ENCODE measurements at places on chromosomes 12 and 14.
A peak's percentile ranks its signal among the peaks of the same experiment; 100 is the strongest.

DNA sequence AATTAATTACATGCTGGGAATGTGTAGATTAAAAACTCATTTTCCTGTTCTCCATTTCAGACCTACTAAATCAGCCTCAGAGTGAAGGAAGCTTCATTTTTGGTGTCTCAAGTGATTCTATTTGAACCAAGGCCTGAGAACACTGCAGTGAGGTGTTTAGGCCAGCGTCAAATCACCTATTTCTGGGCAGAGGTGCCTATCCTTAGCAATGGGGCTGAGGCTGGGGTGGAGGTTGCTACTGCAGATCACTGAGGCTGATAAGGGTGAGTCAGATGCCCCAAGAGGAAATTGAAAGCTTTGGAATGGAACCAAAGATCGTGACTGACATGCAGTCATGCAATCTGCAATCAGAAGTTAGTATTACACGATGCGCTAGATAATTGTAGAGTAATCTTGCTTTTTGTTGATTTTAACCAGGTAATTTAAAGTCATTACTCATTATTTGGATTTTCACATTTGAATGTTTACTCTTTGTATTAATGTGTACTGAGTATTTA is 4.4 kb downstream of the TXNRD1 start:
- peak; percentile 18 for DNase-seq

- DNase-seq: no peak
Observed at GRCh38 chr14:52119030-52119429, 50.2 kb upstream of the NID2 start.

GRCh38 chr12:28961948-28962384 is 187.1 kb upstream of the FAR2 start:
- no peak for DNase-seq

GRCh38 chr12:108697905-108698304 is 33.4 kb downstream of the CORO1C start:
- DNase-seq: no peak

DNA sequence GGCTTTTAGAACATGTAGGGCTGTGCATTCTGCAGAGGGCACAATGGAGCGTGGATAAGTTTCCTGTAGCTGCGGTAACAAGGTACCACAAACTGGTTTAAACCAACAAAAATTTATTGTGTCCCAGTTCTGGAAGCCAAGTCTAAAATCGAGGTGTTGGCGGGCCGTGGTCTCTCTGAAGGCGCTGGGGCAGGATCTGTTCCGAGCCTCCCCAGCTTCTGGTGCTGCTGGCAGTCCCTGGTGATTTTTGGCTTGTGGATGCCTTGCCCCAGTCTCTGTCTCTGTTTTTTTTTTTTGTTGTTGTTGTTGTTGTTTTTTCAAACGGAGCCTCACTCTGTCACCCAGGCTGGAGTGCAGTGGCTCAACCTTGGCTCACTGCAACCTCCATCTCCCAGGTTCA is 77.5 kb downstream of the ACACB start:
- DNase-seq: no peak

- no peak for DNase-seq
Observed at GRCh38 chr14:59377491-59377890, 87.7 kb downstream of the GPR135 start.

DNA sequence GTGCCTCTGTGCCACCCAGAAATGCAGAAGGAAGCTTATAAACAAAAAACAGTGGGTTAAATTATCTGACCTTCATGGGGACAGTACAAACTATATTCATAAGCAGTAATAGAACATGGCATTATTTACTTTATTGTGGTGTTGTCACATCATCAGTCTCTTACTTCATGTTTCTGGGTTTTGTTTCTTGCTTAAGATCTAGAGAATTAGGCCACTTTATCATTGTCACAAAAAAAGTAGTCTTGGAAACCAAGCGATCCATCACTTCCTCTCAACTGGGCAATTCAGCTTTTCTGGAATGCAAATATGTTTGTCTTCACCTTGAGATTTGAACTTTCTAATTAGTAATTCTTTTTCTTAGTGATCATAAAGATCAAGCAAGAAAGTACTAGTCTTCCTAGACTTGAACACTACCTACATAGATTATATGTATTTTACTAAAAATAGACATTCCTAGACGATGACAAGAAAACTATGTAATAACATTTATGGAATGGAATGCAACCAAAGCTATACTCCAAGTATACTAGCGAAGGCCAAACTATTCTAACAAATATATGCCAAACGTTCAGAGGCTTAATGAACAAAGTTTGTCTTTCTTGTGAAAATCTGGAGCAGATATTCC is 363.4 kb downstream of the DAD1 start:
- no peak for DNase-seq

GRCh38 chr12:25716842-25717241 is 163.8 kb upstream of the LMNTD1 start:
- DNase-seq: no peak

DNA sequence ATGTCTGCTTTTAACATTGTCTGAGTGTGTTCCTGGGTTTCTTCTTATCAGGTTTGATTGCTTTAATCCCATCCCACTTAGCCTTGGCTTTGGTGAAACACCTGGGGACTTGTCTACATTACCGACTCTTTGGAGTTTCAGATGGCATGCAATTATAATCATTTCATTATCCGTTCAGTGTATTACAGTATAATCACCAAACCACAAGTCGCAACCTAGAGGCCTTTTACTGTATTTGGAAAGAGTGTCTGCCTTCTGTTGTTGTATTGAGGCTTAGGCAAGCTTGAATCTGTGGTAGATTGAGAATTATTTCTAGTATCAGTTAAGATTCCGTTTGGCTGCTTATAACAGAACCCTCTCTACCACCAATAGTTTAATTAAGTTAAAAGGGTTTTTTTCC is 103.9 kb downstream of the TGFB3 start:
- DNase-seq: no peak

GRCh38 chr12:52191841-52192791 is at the start of gene KRT80:
KRT80 (minus strand) TSS chr12:52192014; CDS start chr12:52191902, 112 bp downstream.
- DNase-seq: peak; percentile 96

DNA sequence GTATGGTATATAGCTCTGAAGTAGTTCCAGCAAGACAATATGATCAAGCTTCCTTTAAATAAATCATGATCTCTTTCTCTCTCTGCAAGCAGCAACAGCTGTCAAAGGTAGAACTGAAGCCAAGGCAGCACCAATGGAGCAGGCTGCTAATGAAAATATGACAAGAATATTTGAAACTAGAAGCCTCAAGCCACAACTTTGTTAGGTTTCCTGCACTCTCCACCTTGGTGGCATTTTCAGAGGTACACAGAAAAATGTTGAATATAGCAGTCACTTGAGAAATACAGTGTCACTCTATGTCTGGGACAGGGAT is 43.8 kb upstream of the PSMA6 start:
- peak; percentile 40 for DNase-seq

DNA sequence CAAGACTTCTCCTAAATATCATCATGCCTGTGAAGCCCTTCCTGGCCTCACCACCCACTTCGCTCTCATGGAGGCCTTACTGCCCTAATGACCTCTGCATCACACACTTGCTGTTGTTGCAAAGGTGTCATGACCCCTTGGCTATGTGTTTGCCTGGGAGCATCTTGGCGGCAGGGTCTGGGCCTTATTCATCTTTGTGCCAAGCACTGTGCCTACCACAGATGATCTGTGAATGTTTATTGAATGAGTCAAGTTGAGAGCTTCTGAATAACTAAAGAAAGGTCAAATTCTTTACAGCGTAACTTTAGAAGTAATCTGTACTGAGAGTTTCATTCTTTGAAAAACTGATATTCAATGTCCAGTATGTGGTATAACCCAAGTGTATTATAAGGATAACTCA is 113.3 kb downstream of the TTC8 start:
- no peak for DNase-seq

GRCh38 chr12:89433634-89434033 is 81.3 kb upstream of the DUSP6 start:
- no peak for DNase-seq

DNA sequence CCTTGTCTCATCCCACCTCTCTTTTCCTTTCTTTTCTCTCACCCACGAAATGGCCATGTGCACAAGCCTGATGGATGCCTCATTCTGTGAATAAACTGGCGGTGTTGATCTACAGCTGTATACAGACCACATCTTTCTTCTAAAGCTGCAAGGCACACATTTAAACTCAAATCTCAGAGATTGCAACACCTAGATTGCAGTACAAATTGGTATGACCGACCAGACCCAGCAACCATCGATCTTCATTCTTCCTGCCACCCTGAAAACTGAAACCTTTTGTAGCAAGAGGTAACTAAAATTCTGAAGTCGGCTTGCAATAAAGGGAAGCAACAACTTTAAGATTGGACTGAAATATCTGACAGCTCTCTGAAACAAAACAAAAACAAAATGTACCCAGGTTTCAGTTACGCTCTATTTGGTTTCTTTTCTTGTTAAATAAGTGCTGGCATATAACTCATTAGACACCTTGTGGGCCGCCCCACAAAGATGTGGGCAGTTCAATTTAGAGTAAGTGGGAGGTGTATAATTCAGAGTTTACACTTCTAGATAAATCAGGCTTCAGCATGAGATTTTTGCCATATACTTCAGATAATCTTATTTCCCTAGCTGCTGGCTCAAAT is 390.0 kb upstream of the NOVA1 start:
- DNase-seq: no peak

DNA sequence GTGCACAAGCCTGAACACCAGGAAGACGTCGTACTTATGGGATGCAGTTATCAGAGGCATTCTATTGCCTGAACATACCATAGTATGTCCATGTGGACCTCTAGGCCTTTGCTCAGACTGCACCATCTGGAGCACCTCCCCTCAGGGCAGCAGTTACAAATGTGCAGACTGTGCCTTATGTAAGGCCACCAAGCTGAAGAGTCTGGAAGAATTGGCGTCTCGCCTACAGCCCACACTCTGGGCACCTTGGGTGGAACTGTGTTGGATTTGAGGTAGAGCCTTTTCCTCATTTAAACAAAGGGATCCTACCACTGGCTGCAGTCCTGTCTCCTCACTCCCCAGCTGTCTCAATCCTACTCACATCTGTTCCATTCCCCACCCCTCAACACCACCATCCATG is 204.3 kb upstream of the FRMD6 start:
- peak; percentile 83 for DNase-seq
